ENCODE measurements at places on chromosomes 2 and 18.
A peak's percentile ranks its signal among the peaks of the same experiment; 100 is the strongest.

- DNase-seq, result peak; percentile 38
Measured at GRCh38 chr2:6824962-6825361, 40.7 kb downstream of the CMPK2 start.

DNA sequence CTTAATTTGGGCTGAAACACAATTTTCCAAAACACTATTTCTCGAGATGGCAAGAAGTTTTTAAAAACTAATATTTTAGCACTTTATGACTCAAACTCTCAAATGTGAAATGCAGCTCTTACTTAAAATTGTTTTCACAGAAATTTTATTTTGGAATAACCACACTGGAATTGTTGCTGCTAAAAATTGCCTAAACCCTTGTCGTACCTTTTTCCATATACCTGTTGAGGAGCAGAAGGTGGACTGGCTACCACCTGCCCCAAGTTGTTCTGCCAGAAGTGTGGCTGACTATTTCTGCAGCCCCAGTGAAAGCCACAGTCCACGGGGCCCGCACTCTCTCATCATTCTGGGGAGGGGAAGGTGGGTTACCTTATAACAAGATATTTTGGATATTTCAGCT, 23.4 kb downstream of the TNFRSF11A start:
- no peak for DNase-seq

DNA sequence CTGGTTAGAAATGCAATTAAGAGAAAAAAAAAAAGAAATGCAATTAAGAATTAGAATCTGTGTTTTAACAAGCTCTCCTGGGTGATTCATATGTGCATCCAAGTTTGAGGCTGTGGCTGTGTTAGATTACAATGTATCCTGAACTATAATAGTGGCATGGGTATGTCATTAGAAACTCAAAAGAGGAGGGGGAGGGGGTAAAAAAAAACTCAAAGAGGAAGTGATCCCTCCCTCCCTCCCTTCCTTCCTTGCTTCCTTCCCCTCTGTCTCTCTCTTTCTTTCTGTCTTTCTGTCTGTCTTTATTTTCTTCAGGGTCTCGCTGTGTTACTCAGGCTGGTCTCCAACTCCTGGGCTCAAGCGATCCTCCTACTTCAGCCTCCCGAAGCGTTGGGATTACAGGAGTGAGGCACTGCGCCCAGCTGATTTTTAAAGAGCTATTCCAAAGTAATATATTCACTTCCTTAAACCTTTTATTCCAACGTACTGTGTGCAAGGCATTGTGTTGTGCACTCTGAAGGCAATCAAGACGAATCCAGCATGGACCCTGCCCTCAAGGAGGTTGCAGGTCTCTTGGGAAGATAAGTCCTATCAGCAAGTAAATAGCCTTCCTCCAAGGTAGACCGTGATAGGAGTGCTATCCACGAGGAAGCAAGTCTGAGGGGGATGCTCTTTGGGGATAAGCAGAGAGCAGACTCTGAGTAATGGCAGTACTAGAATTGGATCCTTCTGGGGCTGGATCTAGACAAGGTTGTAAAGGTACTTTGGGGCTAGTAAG, 35.9 kb upstream of the MCFD2 start:
- no peak for DNase-seq

DNA sequence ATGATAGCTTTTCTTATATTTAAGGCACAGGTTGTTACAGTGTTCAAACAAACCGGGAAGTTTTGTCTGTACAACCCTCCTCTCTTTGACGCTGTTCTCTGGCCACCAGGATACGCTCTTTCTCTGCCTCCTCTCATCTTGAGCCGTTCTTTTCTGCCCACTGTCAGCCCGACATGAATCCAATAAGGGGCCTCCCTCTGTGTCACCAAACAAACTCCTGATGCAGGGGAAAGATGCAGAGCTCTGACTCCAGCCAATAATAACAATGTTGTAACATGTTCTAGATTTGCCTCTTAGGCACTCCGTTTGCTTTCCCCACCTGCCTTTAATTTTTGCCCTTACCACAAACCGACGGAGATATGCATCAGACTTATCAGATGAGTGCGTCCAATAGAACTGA, 449.3 kb downstream of the SLC4A3 start:
- DNase-seq, result peak; percentile 80

- peak; percentile 43 for DNase-seq
Measured at GRCh38 chr18:62812242-62812641, 96.9 kb downstream of the PHLPP1 start.

GRCh38 chr2:85133751-85134254, 611 bp downstream of the TCF7L1 start:
- DNase-seq, result peak; percentile 42

DNA sequence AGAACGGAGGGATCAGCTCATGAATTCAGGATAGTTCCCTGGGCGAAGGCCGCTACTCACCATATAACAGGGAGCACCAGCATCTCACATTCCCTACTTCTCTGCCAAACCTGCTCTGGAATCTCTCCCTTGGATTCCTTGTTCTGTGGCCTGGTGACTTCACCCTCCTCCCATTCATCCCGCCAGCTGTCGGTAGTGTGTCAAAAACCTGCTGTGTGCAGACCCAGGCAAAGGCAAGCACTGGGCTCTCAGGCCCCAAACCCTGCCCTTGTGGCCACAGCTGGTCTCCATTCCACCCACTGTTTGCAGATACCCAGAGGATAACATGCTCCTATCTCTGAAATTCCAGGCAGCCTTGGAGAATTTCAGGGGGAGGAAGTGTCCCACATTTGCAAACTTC, 151.6 kb downstream of the CAPN13 start:
- DNase-seq, result peak; percentile 43

GRCh38 chr2:240615820-240616547, 9.3 kb upstream of the GPR35 start:
- DNase-seq, result no peak

DNA sequence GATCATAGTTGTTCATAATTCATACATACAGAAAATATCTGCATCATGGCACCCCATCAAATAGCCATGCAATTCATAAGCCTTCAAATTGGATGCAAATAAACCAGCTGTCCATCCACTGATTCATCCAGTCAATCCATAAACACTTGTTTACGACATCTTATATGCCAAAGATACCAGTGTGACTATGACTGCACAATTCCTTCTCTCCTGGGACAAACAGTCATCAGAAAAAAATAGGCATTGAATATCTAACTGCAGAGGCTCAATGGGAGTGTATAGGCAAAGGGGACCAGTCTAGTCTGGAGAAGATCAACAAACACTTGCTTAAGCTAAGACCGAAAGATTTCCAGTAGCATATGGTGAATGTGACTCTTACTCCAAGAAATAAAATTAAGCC, 70.0 kb downstream of the COL4A3 start:
- no peak for DNase-seq

Data from fibroblast of lung (primary cell).